Lower leg skin (tissue), 4 donors: ENCODE measurements at places on chromosomes 2 and 18. TPM values are rescaled to one million over a fixed set of nuclear protein-coding genes. Genes with fewer than 3 reads are reported as not detected.

DNA sequence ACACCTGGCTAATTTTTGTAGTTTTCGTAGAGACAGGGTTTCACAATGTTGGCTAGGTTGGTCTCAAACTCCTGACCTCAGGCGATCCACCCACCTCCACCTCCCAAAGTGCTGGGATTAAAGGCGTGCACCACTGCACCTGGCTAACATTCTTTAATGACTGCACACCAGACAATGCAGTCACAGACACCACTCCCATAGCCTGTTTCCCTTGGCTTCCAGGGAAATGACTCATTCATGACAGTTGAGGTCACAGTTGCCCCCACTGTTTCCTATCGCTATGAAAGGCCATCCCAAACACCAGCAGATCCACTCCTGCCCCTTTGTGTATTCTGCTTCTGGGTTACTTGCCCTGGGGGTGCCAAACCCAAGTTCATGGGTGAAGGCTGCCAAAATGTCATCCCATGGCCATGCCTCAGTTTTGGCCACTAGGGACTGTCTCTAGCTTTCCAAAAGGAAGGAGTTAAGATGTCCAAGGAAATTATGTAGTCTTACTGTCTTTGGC lies 8.7 kb downstream of the CHMP1B start:
- DNase-seq, result no peak

DNA sequence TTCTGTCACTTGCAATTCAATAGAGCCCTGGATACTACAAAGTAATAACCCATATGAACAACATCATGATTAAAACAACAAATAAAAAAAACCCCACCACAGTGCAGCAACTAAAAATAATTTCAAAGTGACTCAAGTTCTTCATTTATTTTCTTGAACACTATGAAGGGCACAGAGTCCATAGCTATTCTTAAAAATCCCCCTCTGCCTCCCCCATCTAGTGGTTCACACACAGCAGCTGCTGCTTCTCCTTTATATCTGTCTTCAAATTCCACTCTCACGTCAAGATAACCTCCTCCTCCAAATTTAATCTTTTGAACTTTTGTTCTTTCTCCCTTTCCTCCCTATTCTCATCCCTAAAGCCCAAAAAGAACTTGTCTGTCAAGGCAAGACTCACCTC lies 591.3 kb downstream of the ZEB2 start:
- no peak for DNase-seq

Gene SOCS6
- total RNA-seq, result 13.3 TPM

Gene ADAM23
- total RNA-seq, result not detected

Gene AGXT
- not detected for total RNA-seq

DNA sequence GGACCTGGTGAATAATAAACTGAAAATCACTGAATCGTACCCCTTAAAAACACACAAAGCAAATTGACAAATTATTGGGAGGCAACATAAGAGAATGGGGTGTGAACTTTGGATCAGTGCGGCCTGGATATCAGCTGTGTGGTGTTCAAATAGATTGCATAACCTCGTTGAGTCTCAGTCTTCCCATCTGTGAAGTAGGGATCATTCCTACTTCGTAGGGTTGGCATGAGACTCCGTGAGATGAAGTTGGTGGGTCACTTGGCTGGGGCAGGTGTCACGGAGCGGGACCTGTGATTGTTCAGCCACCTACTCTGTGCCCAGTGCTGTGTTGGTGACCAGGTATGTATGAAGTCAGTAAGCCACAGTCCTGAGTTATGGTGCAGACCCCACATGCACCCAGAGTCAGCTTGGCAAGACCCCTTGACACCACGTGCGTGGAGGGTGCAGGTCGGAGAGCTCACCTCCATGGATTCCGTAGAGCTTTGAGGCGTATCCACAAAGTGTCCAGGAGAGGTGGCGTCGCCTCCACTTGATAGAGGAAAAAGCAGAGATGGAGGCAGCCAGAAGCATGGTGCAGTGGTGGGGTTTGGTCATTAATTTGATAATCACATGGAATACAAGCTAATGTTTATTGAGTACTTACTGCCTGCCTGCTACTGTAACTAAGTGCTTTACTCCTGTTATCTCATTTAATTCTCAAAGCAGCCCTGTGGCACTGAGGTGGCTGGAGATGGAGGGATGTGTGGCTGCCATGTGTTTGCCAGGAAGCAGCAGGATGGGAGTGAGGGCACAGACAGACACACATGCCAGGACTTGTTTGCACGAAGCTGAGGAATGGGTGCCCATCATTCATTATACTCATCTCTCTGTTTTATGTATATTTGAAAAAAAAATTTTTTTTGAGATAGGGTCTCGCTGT lies 35.8 kb downstream of the HPCAL1 start:
- DNase-seq, result no peak

- DNase-seq, result no peak
These were observed 22.7 kb downstream of the PTPN4 start for GRCh38 chr2:119782308-119783027.
